SJSA1 (cell line): ENCODE measurements at places on chromosomes 13 and 19. TPM values are rescaled to one million over a fixed set of nuclear protein-coding genes. Genes with fewer than 3 reads are reported as not detected.

- DNase-seq, result no peak
- no peak overlapping the region for H3K4me3 ChIP-seq
- no peaks in the 10 kb centered on the region for H3K36me3 ChIP-seq
- no peaks in the 10 kb centered on the region for H3K27me3 ChIP-seq
- no peak overlapping the region for H3K27ac ChIP-seq
- H3K4me1 ChIP-seq, result no peaks in the 10 kb centered on the region
These were observed 8.3 kb upstream of the NALCN start for GRCh38 chr13:101424381-101425155.

KLHL1 gene
- total RNA-seq, result not detected in 2 replicates

DNA sequence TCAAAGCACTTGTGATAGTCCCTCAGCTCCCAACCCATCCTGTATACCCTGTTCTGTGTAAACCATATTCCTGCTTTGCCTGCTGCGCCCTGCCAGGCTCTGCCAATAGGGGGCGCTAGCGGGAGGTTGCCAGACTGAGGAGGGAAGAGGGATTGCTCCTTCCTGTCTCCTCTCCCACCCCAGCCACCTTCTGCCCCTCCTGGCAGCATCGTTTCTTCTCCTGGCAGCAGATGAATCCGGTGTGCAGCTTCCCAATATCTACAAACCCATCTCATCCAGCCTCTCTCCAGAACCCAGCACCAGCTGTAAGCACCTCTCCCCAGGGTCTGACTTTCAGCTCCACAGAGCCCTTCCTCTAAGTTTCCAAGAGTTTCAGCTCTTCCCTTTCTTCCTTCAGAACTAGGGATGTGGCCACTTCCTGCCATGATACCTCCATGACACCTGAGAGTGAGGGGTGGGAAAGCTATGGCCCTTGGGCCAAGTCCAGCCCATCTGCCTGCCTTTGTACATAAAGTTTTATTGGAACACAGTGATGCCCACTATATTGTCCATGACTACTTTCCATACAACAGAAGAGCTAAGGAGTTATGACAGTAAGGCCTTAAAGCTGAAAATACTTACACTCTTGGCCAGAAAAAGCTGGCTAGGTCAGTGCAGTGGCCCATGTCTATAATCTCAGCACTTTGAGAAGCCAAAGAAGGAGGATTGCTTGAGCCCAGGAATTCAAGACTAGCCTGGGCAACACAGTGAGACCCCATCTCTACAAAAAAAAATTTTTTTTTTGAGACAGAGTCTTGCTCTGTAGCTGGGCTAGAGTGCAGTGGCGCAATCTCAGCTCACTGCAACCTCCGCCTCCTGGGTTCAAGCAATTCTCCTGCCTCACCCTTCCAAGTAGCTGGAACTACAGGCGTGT is 34.5 kb upstream of the ATP1A3 start:
- no peak overlapping the region for H3K4me3 ChIP-seq
- H3K27me3 ChIP-seq, result no peaks in the 10 kb centered on the region
- no peaks in the 10 kb centered on the region for H3K36me3 ChIP-seq
- no peak for DNase-seq
- H3K4me1 ChIP-seq, result no peaks in the 10 kb centered on the region

GRCh38 chr13:28849441-28849840 is 29.3 kb downstream of the MTUS2 start:
- no peak overlapping the region for H3K4me3 ChIP-seq
- no peak for DNase-seq
- no peak overlapping the region for H3K27ac ChIP-seq
- H3K27me3 ChIP-seq, result no peaks in the 10 kb centered on the region; the same call in 1 of the 2 replicates
- H3K4me1 ChIP-seq, result no peaks in the 10 kb centered on the region

GRCh38 chr13:21910546-21910945 is 239.7 kb downstream of the FGF9 start:
- H3K36me3 ChIP-seq, result no peaks in the 10 kb centered on the region
- peaks cover 11% of the 10 kb centered on the region for H3K4me1 ChIP-seq
- H3K4me3 ChIP-seq, result no peak overlapping the region

ZNF563 gene
- 0.45 and 1.2 TPM in 2 replicates for total RNA-seq

DNA sequence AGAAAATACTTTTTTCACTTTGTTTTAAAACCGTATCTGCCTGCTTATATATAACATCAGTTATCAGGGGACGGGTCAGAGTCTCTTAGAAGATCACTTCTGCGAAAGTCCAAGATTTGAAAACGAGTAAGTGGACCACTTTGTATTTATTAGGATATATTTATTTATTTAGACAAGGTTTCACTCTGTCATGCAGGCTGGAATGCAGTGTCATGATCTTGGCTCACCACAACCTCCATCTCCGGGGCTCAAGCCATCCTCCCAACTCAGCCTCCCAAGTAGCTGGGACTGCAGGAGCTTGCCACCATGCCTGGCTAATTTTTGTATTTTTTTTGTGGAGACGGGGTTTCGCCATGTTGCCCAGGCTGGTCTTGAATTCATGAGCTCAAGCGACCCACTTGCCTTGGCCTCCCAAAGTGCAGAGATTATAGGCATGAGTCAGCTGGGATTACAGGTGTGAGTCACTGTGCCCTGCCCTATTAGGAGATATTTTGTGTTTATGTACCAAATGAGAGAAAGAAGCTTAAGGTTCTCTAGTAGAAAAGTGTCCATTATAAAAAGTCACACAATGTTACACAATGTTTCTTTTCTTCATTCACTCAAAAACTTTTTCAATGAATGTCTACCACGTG is 39.5 kb downstream of the RASL11A start:
- H3K4me1 ChIP-seq, result peaks cover 41% of the 10 kb centered on the region
- peak; percentile 62 for DNase-seq
- H3K4me3 ChIP-seq, result no peak overlapping the region
- no peaks in the 10 kb centered on the region for H3K27me3 ChIP-seq
- H3K27ac ChIP-seq, result no peak overlapping the region

DNA sequence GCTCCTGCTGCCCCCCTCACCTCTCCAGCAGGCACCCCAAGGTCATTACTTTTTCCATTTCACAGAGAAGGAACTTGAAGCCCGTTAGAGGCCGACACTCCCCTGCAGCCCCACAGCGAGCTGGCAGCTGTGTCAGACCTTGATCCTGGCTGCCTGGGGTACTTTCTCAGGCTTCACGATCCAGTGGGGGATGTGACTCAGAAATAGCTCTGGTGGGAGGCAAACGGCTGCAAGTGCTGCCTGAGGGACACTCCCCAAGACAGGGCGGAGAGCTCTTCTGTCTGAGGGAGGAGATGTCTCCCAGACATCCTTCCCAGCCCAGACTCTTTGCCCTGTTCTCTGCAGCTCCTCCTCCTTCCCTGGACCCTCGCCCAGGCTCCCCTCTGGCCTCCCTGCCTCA is 4.8 kb downstream of the TSKS start:
- no peaks in the 10 kb centered on the region for H3K36me3 ChIP-seq
- no peak overlapping the region for H3K4me3 ChIP-seq

DNA sequence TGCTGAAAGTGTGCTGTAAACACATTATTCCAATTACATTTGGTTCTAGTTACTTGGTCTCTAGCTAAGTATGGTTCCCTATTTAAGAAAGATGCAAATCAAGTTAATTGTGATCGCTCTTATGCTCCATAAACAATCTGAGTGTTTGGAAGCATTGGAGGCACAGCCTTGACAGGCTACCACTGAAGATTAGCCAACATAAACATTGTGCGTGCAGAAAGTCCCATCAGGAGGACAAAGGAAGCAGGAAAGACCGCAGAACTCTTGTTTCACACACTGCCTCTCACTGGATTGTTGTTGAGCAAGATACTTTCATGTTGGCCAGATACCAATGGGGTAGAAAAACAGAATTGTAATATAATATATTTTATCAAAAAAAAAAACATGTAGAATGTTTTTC is 814.4 kb downstream of the EFNB2 start:
- H3K4me3 ChIP-seq, result no peak overlapping the region
- no peak overlapping the region for H3K27ac ChIP-seq
- DNase-seq, result no peak
- no peaks in the 10 kb centered on the region for H3K4me1 ChIP-seq

GRCh38 chr19:45960595-45961235 is 12.9 kb downstream of the NOVA2 start:
- H3K36me3 ChIP-seq, result no peaks in the 10 kb centered on the region
- H3K27ac ChIP-seq, result no peak overlapping the region
- no peak for DNase-seq
- H3K4me3 ChIP-seq, result no peak overlapping the region

DNA sequence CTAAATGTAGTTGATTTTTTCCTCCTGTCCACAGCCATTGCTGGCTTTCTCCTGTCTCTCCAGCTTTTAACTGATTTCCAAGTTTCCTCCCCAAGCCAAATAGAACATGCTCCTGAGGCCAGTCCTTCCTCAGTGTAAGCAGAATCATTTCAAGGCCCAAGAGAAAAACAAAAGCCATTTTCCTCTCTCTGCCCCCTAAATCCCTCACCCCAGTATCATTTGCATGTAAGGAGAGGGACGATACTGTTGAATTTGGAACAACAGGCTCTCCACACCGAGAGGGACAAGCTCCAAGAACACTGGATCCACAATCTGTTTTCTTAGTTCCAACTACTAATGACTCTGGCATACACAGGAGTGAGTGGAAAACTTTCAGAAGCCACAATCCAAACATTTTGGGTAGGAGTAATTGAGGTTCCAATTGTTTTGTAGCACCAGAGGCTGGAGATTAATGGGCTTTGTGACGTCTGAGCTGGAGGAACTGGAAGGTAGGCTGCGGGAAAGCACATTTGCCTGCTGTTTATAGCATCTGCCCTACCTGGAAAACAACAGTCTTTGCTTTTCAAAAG is 156.8 kb downstream of the FLT1 start:
- H3K27me3 ChIP-seq, result no peaks in the 10 kb centered on the region
- H3K27ac ChIP-seq, result no peak overlapping the region
- no peak overlapping the region for H3K4me3 ChIP-seq

DNA sequence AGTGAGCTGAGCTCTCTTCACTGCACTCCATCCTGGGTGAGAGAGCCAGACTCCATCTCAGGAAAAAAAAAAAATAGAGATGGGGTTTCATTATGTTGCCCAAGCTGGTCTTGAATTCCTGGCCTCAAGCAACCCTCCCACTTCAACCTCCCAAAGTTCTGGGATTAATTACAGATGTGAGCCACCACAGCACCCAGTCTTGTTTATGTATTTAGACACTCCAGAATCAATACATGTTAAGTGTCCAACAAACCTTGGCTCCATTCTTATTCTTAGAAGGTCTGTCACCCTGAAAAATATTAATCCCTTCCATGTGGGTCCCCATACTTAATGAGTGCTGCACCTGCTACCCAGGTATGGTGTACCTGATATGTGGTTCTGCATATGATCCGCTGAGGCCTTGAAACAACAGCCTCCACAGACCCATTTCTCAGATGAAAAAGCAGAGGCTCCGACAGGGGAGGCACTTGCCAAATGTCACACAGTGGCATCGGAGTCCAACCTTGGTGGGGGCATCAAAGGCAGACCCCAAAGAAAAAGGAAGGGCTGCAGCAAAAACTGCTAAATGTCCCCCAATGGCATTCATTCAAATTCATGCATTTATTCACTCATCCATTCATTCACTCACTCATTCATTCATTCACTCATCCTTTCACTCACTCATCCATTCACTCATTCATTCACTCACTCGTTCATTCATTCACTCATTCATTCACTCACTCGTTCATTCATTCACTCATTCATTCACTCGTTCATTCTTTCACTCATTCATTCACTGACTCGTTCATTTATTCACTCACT is 16.7 kb downstream of the TICAM1 start:
- no peaks in the 10 kb centered on the region for H3K27me3 ChIP-seq
- peaks cover 34% of the 10 kb centered on the region for H3K4me1 ChIP-seq
- H3K27ac ChIP-seq, result no peak overlapping the region
- H3K4me3 ChIP-seq, result no peak overlapping the region
- peaks cover 45% of the 10 kb centered on the region for H3K36me3 ChIP-seq

PRRG2 gene
- total RNA-seq, result not detected in 2 replicates

ANGPTL4 gene
- total RNA-seq, result 1.5 and 3.4 TPM in 2 replicates

DNA sequence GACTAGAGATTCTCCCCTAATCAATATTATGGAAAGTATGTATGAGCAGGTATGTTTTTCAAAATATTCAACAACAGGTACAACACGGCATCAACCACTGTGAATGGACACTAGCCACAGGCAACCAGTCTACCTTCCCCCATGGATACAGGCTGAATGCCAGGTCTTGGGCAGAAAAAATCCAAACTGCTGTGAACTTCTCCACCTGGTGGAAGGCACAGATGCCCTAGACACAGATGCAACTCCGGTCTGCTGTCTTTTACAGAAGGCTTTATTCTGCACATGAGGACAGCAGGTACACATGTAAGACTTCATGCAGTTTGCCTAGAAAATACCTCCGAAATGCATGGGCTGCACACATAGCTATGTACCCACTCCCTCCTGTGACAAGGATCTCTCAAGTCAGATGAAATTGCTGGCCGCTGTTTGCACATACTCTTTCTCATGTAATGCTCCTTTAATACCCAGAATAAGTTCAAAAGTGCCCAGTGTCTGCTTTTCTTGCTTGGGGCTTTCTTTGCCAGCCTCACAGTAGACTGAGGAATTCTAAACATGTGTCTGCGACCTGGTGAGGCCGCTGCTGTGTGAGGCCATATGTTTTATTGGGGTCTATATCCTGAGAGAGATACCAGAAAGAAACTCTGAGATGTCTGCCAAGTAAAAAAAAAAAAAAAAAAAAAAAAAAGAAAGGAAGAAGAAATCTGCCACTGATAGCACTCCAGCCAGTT is 325.9 kb downstream of the FOXO1 start:
- H3K4me3 ChIP-seq, result no peak overlapping the region
- DNase-seq, result no peak
- H3K27ac ChIP-seq, result peak overlapping the region; percentile 53; the same call in 1 of the 2 replicates
- no peaks in the 10 kb centered on the region for H3K27me3 ChIP-seq

DNA sequence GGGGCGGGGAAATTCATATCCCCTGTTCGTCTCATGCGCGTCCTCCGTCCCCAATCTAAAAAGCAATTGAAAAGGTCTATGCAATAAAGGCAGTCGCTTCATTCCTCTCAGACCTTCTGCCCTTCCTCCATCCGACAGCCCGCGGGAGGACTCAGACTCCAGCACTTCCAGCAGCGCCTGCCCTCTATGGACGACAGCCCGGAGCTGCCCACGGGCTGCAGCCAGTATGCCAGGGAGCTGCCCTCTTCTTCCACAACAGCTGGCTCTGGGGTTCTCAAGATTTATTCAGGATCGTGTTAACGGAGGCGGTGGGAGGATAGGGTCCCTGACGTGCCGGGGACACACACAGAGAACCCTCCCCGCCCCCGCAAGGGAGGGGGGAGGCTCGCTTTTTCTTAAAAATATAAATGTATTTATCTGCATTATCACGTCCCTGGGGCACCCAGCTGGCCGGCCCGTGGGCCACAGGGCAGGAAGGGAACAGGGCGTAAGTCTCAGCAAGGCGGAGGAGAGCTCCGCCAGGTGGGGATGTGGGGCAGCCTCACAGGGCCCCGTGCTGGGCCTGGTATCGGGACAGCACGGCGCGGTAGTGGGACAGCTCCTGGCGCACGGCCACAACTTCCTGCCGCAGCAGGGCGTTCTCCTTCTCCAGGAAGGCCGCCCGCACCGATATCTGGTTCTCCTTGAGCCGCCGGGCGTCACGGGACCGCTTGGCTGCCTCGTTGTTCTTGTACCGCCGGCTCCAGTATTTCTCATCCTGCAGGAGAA is 6.7 kb downstream of the DBP start:
- H3K27me3 ChIP-seq, result no peaks in the 10 kb centered on the region
- no peak overlapping the region for H3K27ac ChIP-seq
- no peak for DNase-seq
- peaks cover 20% of the 10 kb centered on the region for H3K36me3 ChIP-seq

ZNF835 gene
- not detected in 2 replicates for total RNA-seq

FCGBP gene
- total RNA-seq, result under 0.01 and 0.03 TPM in 2 replicates
